ENCODE measurements at places on chromosomes 1 and 21. TPM values are rescaled to one million over a fixed set of nuclear protein-coding genes. Genes with fewer than 3 reads are reported as not detected.

Gene ADGRL4
- total RNA-seq: not detected

Gene BTBD19
- total RNA-seq: 8.2 TPM

Gene C1orf167
- not detected for total RNA-seq

Gene CYP4A22
- not detected for total RNA-seq

Gene A3GALT2
- total RNA-seq: not detected

Gene TRMT1L
- 21.2 TPM for total RNA-seq

Gene AMY1A
- total RNA-seq: not detected

Gene PPFIA4
- 14.7 TPM for total RNA-seq

Gene SERPINC1
- not detected for total RNA-seq

Gene SELENOF
- 155 TPM for total RNA-seq

Gene C1orf174
- 52.2 TPM for total RNA-seq

Gene FCAMR
- total RNA-seq: not detected

Gene NFASC
- 0.13 TPM for total RNA-seq

Gene RXRG
- total RNA-seq: not detected

Gene LCE3E
- total RNA-seq: not detected

Gene LHX4
- not detected for total RNA-seq

Gene KPRP
- total RNA-seq: not detected

Gene HSD3B2
- total RNA-seq: not detected

Gene PTPN7
- 454 TPM for total RNA-seq

Gene CPTP
- total RNA-seq: 15.6 TPM

Gene CELA2B
- total RNA-seq: not detected

Gene EVA1C
- total RNA-seq: 11.5 TPM

Gene TMEM63A
- 30.4 TPM for total RNA-seq

Gene S100A2
- 1.6 TPM for total RNA-seq

Gene GUCA2B
- total RNA-seq: not detected

Gene TMEM269
- total RNA-seq: not detected

Gene C1orf21
- 4.5 TPM for total RNA-seq

Gene LIN28A
- not detected for total RNA-seq

Gene RIPK4
- total RNA-seq: 0.08 TPM

Measured in activated CD8-positive, alpha-beta memory T cell treated with anti-CD3 and anti-CD28 coated beads for 36 hours (primary cell).